ENCODE measurements at places on chromosomes 12 and 14.

DNA sequence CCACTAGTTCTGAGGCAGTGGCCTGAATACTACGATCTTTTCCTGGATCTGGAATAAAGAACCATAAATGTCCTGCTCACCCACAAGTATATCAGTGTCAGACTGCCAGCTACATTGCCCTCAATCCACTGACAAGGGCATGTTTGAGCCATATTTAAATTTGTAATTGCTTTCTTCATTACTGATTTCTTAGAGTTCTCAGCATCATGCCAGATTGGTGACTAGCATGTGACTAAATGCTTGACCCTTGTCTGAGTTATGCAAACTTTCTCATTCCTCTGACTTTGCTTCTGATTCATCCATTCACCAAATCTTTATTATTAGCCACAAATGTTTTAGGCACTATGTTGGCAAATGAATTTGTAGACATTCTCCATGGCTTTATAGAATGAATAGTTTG is 143.6 kb upstream of the SLC16A7 start:
- no peak for DNase-seq

GRCh38 chr14:101410126-101410525 is 151.2 kb upstream of the DIO3 start:
- DNase-seq, result no peak

GRCh38 chr12:127271776-127272175 is 995.2 kb upstream of the TMEM132C start:
- no peak for DNase-seq

DNA sequence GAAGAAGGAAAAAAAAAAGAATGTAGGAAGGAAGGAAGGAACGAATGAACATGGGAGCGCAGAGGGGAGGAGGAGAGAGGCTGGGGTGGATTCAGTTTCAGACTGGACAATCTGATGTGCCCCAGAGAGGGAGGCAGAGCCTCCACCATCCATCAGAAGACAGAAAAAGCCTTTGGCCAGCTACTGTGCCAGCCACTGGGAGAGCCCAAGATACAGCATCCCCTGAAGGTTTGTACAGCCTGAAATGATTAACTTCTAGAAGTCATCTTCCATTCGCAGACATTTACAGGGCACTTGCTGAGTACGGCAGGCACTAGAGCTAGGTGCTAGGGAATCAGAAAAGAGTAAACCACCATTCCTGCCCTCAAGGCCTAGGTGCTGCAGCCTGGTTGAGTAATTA is 9.0 kb downstream of the PLEKHG6 start:
- DNase-seq, result no peak

- no peak for DNase-seq
Observed at GRCh38 chr12:102903337-102904007, 13.6 kb downstream of the PAH start.

DNA sequence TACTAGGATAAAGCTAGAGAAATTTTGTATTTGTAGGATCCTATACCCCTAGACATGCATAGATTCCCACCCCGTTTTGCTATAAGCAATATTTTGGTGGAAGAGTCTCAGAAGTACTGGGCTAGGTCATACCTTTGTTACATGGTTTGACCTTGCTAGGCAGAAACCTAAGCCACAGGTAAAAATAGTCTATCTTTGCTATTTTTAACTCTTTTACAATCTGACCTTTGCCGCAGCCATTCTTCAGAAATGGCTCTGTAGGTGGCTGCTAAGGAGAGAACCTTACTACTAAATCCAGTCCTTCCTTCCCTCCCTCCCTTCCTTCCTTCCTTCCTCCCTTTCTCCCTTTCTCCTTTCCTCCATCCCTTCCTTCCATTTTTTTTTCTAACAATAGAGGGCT is 242.9 kb upstream of the SEL1L start:
- DNase-seq, result no peak

DNA sequence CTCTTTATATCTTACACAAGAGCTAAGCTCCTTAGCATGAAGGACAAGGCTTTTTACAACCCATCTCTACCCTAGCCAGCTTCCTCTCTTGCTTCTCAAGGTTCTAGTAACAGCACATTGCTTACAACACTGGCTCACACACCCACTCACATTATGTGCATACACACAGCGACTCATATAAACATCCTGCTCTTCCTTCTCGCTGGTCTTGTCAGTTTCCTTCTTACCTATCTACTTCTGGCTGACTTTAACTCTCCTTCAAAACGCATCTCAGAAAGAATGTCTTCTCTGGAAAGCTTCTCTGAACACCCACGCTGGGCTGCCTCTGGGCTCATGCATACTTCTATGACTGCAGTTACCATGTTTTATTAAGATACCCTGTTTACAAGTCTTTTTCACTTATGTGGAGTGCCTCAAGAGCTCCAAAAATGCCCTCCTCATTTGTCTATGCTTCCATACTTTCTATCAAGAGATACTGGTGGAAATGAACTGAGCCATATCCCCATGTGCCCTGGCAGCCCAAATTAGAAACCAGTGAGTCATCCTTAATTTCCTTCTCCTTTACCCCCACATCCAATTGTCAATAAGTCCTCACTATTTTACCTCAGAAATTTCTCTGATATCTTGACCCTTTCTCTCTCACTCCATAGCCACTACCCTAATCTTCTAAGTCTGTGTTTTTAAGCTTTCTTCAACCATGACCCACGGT is 126.9 kb upstream of the KRAS start:
- peak; percentile 51 for DNase-seq

DNA sequence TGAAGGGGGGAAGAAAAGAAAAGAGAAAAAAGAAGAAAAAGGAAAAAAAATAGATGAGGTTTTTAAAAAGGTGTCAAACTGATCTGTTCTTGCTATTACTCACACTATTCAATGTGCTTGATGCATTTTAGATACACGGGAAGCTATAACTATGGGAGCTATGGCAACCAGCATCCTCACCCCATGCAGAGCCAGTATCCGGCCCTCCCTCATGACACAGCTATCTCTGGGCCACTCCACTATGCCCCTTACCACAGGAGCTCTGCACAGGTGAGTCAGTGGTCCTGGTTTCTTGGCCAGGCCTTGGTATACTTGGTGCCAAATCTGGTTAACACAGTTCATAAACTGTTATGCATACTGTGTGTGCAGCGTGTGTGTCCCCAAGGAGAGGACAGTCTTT is 24.0 kb upstream of the RIC8B start:
- peak; percentile 23 for DNase-seq

GRCh38 chr12:83476006-83476405 is 789.3 kb downstream of the TMTC2 start:
- no peak for DNase-seq

GRCh38 chr12:103765322-103765721 is 75.7 kb downstream of the NT5DC3 start:
- DNase-seq, result no peak

DNA sequence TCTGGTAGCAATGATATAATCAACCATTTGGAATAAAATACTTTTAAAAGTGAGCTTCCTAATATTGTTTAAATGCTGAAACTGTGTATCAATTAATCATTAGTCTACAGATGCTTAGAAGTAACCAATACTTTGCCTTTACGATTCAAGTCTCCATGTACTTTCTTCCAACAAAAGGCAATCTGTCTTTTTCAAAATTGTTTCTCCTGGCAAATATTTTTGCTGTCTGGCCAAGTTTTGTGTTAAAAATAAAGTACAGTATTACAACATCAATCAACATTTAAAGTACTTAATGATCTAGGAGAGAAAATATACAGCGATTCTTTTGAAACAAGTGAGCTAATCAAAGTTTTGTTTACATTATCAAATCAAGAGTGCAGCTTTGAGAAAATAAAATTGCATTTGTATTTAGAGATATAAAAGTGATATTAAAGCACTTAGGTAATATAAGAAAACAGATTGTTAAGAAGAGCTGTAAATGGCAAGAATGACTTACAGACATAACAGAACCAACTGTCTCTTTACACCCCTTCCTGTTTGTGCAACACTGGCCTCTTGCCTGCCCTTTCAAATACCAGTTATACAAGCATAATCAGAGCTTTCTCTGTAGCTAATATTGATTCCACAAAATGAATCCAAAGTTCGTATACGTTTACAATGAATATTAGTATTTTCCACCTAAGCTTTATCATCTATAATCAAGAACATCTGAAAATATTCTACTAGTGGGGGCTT is 38.2 kb upstream of the FBLN5 start:
- DNase-seq, result no peak

DNA sequence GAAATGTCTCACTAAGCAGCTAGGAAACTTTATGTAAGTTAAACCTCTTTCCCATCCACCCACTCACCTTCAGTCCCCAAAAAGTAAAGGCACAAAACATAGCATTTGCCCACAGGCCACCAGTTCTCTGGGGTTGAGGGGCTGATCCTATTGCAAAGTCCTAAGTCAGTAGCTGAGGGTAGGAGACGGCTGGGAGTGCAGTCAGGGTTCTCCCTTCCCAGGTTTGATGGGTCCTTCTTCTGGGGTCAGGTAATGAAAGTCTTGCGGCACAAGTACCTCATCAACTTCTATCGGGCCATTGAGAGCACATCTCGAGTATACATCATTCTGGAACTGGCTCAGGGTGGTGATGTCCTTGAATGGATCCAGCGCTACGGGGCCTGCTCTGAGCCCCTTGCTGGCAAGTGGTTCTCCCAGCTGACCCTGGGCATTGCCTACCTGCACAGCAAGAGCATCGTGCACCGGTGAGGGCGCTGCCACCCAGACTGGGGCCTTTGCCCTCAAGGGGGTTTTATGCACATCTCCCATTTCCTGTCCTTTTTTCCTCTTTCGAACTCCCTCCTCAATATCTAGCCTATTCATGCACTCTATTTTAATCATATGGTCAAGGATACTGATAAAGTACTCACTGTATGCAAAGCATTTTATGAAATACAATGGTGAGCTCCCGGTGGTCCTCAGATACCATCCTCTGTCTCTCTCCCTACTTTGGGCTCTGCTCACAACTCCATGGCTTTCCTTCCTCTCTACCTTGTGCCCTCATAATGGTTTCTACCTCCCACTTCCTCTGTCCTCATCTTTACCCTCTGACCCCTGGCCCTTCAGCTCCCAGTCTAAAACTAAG is 986 bp downstream of the TSSK4 start:
- DNase-seq, result no peak

- no peak for DNase-seq
Observed at GRCh38 chr14:95935228-95935822, 58.7 kb downstream of the TUNAR start.

DNA sequence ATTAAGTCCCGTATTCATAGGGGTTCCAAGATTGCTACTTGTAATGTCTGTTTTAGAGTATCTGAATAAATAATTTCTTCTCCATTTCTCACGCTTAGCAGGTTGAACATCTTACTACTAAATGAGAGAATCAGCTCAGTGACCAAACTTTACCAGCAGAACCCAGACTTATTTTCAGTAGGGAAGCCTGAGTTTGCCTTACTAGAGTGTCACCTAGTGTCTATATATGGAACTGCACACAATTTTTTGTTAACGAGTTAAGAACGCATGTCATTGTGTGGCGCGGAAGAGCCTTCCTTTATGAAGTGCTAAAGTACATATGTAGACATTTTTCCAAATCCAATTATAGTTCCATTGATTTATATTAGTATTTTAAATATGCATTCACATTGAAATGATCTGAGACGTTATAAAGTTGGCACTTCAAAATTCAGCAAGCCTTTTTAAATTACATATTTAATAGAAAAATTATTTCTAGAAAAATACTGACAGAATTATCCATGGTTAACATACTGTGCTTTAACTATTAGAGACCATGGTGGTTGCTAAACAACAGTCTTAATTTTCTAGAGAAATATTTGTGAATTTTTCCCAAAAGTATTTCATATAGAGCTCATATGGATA is 88.3 kb downstream of the RPS29 start:
- DNase-seq, result no peak

- DNase-seq, result no peak
Observed at GRCh38 chr14:64417055-64417770, 29.1 kb downstream of the MTHFD1 start.

GRCh38 chr14:36618641-36619040 is 36.2 kb upstream of the NKX2-8 start:
- no peak for DNase-seq

GRCh38 chr12:124556896-124557501 is 10.4 kb downstream of the NCOR2 start:
- DNase-seq, result no peak

DNA sequence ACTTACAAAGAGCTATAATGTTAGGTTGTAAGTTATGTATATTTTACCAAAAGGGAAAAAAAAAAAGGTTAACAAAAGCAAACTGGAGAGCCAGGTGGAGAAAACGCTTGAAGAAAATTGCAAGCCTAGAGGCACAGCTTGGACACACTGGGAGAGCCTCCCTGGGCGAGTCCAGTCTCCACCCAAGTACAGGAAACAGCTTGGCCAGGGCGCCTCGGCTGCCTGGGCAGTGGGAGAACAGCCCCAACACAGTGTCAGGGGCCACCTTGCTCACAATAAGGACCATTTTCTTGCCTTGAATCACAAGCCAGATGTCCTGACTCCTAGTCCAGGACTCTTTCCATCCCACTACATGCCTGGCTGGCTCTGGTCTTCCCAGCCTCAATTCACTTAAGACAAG is 33.3 kb downstream of the TTC7B start:
- no peak for DNase-seq

DNA sequence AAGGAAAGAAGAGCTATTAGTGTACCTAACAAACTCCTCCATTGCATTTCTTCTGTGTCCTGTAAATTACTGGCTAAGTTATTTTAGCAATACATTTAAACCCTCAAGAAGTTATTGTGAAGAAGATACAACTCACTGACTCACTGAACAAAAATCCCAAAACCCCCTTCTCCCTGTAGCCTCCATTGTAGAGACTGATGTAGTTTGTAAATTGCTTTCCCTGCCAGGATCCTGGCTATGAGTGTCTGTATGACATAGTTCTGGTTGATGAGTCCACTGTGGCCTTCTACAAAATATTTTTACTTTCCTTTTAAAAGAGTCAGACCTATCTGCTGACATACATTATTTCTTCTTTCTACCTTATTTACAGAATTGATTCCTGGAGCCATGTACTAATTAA is 155.6 kb downstream of the SLC6A15 start:
- no peak for DNase-seq

- no peak for DNase-seq
Observed at GRCh38 chr12:91954326-91954725, 191.3 kb downstream of the BTG1 start.

GRCh38 chr12:49750027-49750995 is 9.0 kb downstream of the TMBIM6 start:
- DNase-seq, result no peak

GRCh38 chr14:31950764-31951637 is 126.1 kb upstream of the ARHGAP5 start:
- DNase-seq, result no peak

DNA sequence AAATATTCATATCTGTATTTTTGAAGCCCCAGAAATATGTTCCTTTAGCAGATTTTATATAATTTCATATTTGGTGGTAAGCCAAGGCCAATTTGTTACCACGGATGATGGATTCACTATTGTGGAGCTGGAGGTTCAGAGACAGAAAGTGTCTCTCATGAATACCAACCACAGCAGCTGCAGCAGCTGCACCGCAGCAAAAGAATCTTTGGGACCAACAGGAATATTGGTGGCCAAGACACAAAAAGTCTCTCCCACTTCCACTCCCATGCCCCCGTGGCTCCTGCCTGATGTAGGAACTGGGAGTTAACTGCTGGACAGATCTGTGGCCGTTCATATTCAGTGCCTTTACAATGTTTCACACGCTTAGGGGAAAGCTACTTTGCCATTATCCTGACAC is 155.3 kb downstream of the ADAMTS20 start:
- no peak for DNase-seq

GRCh38 chr14:95483309-95484165 is 32.9 kb downstream of the SYNE3 start:
- DNase-seq, result no peak

All from CD4-positive, alpha-beta T cell treated with Interleukin-4 for 1 hour (primary cell).